ENCODE measurements at places on chromosomes 1 and 21.

DNA sequence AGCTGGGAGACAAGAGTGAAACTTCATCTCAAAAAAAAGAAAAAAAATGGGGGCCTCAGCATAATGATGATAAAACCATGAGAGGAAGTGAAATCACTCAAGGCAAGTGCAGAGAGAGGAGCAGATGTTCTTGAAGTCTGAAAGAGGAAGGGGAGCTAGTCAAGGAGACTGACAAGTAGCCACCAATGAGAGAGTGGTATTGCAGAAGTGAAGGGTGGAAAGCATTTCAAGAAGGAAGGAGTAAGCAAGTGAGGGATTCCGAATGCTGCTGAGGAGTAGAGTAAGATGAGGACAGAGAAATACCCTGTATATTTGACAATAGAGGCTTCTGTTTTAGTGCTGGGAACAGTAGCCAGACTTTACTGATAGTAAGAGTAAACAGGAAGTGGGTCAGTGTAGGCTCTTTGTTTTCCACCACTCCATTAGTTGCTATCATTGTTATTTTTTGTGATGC is 2.9 kb downstream of the TATDN3 start:
- DNase-seq, result no peak

DNA sequence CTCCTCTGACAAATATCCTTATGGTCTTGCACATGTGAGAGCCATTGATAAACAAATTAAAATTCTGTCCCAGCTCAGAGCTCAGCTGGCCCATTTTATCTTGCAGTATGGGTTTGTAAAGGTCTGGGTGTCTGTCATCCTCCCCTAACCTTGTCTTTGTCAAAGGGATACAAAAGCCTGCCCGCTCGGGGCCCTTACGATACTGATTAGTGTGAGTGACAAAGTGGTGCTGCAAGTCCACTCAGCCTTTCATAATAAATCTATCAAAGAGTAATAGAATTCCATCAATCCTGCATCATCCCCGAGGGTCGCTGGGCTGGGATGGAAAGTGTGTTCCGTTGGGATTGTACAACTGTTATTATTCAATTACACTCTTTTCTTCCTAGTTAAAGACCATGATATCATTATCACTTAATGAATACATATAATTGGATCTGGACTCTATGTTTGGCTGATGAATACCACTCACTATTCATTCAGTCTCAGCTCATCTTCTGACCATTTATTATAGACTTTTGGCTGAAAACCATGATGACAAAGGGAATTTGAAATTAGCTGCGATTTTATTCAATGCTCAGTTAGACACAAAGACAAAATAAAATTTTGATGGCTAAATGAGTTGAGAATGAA is 122.5 kb upstream of the FOXD3 start:
- no peak for DNase-seq

GRCh38 chr1:116785006-116785405 is 30.8 kb downstream of the CD2 start:
- no peak for DNase-seq

- no peak for DNase-seq
Observed at GRCh38 chr1:238293075-238293474, 402.4 kb upstream of the ZP4 start.

GRCh38 chr1:222168621-222169020 is 379.3 kb downstream of the HHIPL2 start:
- DNase-seq, result no peak
